CD4-positive, CD25-positive, alpha-beta regulatory T cell (primary cell): ENCODE measurements at places on chromosomes 4 and X. TPM values are rescaled to one million over a fixed set of nuclear protein-coding genes. Genes with fewer than 3 reads are reported as not detected.

The RNF150 gene
- total RNA-seq: 0.07 TPM

The XG gene
- total RNA-seq: not detected

DNA sequence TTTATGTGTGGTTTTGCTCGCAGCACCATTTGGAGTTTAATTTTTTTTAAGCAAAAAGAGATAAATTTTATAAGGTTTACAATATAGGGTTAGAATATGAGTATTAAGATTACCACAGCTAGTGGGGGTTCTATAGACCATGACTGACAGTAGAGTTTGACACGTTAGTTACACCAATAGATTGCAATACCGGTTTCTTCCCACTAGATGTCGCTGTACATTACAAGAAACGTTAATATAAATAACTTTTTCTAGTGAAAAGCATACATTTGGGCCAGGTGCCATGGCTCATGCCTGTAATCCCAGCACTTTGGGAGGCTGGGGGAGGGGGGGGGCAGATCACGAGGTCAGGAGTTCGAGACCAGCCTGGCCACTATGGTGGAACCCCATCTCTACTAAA is 433.6 kb downstream of the MAGEB5 start:
- no peaks in the 10 kb centered on the region for H3K27me3 ChIP-seq
- H3K27ac ChIP-seq: no peak overlapping the region
- no peaks in the 10 kb centered on the region for H3K4me1 ChIP-seq
- DNase-seq: peak; percentile 43

- peak overlapping the region; percentile 93 for H3K27ac ChIP-seq
- no peaks in the 10 kb centered on the region for H3K27me3 ChIP-seq
- peak; percentile 57 for DNase-seq
- no peaks in the 10 kb centered on the region for H3K36me3 ChIP-seq
- peaks cover 77% of the 10 kb centered on the region for H3K4me1 ChIP-seq
Observed at GRCh38 chr4:26884486-26884988, 23.9 kb downstream of the STIM2 start.

DNA sequence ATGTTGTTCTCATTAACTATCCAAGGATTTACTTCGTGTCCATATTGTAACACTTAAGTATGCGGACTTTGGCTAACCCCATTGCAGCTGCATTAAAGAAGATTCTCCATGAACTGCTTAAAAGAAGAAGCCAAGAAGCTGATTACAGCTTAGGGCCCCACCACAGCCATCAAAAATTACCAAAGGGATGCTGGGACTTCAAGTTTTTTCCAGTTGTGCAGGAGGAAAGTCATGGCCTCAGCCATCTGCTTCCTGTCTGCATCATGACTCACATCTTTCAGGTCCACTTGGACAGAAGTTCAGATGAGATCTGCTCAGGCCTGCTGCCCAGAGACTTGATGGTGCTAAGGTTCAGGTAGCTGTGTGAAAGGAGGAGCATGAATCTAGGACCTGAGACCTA is 38.8 kb upstream of the CAPN6 start:
- no peak overlapping the region for H3K4me3 ChIP-seq
- H3K4me1 ChIP-seq: no peaks in the 10 kb centered on the region
- DNase-seq: no peak
- H3K27ac ChIP-seq: no peak overlapping the region

DNA sequence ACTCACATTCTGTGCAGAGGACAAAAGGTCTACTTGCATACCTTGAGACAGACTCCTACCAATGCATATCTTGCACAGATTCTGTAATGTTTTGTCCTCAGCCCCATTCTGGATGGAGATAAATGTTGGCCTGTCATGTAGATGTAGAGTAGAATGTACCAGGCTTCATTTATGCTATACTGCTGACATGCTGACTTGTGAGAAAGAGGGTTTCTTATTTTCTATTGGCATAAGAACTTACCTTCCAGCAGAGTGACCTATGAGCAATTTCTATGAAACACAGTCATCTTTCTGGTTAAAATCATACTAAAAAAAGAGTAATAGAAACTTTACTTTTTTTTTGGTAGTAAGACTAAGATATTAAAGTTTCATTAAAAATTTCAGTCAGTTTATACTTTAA is 17.2 kb downstream of the SLC4A4 start:
- no peaks in the 10 kb centered on the region for H3K4me1 ChIP-seq
- no peak overlapping the region for H3K4me3 ChIP-seq
- DNase-seq: no peak
- no peaks in the 10 kb centered on the region for H3K27me3 ChIP-seq
- H3K36me3 ChIP-seq: no peaks in the 10 kb centered on the region

DNA sequence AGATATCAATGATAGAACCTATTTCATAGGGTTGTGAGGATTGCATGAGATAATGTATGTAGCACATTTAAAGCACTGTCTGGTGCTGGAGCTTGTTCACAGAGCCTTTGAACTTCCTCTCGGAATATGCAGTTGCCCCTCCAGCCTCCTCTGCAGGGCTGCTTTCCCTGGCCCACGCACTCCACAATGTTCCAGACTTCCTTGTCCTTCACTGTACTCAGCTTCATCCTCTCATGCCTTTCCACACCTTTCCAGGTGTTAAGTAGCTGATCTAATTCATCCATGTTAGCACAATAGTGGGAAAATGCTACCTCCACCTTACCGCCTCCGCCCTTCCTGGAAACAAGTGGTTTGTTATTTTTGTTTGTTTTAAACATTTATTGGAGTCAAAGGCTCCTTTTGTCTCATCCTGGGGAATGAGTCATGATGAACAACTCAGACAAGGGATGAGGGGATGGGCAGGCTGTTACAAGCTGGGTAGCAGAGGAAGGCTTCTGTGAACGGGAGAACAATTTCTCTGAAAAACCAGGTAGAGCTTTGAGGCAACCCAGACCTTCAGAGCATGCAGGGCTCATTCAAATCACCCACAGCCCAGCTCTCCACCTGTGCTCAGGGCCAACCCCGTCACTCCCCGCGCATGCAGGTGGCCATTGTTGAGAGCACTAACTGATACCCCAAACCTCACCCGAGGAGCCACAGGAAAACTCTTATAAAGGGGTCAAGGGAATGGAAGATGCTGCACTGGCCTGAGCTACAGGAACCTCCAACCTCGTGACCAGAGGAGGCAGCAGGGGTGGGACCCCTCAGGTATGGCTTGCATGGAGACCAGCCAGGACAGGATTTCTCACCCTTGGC is 84.9 kb upstream of the TBL1X start:
- H3K4me3 ChIP-seq: no peak overlapping the region
- no peaks in the 10 kb centered on the region for H3K36me3 ChIP-seq
- H3K27ac ChIP-seq: no peak overlapping the region
- H3K4me1 ChIP-seq: no peaks in the 10 kb centered on the region

- H3K27me3 ChIP-seq: no peaks in the 10 kb centered on the region
- no peaks in the 10 kb centered on the region for H3K36me3 ChIP-seq
- H3K27ac ChIP-seq: no peak overlapping the region
- no peaks in the 10 kb centered on the region for H3K4me1 ChIP-seq
Observed at GRCh38 chrX:20372533-20372932, 105.8 kb upstream of the RPS6KA3 start.

DNA sequence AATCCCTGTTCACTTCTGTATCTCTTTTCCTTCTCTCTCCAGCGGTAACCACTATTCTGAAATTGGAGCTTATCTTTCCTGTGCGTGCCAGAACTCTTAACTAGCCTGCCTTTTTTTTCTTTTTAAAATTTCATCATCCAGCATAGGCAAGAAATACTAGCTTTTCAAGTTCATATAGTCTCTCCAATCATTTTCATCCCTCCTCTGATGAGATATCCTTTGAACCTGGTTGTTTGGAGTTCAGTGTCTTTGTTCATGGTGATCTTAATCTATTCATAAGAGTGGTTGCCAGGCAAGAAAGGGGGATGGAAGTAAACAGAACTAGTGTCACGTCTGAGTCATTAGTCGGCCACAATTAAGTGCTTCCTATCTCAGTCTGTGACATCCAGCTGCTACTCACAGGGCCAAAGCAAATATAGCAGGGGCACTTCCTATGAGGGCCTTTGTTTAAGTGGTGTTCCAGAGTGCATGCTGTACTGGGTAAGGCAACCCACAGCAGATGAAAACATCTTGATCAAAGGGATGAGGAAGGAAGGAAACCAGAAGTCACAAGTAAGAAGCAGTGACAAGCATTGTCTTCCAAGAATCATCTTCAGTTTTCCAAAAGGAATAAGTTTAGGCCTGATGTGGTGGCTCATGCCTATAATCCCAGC is 56.4 kb upstream of the XIAP start:
- no peak overlapping the region for H3K27ac ChIP-seq
- H3K4me1 ChIP-seq: no peaks in the 10 kb centered on the region
- H3K27me3 ChIP-seq: no peaks in the 10 kb centered on the region
- H3K4me3 ChIP-seq: no peak overlapping the region

DNA sequence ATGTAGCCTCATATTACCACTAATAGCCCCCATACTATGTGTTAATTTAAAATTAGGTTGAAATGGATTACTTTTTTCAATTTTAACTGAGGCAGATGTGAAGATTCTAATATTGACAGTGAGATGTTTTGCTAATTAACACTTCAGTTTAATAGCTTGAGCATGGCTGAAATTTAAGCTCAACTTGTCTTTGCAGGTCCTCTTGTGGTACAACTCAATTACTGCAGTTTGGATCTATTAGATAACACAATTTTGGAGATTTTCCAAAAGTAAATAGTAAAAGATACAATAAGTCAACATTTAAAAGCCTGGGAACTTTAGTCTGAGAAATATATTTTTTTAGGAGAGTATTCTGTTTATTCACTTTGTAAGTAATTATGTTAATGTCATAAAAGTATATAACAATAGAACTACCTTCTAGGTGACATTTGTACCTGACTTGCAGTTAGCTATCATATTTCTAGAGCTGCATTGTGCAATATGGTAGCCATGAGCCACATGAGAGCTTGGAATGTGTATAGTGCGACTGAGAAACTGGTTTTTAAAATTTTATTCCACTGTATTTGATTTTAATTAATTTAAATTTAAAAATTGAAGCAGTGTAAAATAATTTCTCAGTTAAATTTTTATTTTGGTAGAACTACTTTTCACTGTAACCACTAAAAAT is 73.1 kb upstream of the FMR1 start:
- H3K27ac ChIP-seq: no peak overlapping the region
- H3K36me3 ChIP-seq: no peaks in the 10 kb centered on the region
- no peaks in the 10 kb centered on the region for H3K4me1 ChIP-seq
- no peak for DNase-seq

GRCh38 chr4:140078366-140078765 is 75.6 kb downstream of the MAML3 start:
- H3K27ac ChIP-seq: no peak overlapping the region
- DNase-seq: no peak
- no peak overlapping the region for H3K4me3 ChIP-seq
- no peaks in the 10 kb centered on the region for H3K36me3 ChIP-seq
- no peaks in the 10 kb centered on the region for H3K4me1 ChIP-seq

DNA sequence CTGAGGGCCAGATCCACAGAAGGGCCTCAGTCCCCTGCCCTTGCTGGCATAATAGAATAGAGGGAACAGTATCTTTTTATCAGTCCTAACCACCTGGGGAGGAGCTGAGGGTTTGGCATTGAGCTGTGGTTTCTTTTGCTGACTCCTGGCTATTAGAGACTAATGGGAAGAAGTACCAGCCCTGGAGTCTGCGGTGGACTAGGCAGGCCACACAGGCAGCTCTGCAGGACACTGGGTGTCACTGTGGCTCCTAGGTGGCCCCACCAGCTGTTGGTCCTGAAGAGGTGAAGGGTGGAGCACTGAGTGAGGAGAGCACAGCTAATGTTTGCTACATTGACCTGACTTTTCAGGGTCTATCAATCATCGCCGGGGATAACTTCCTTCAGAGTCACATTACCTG is 52.8 kb upstream of the GPC4 start:
- DNase-seq: no peak
- no peaks in the 10 kb centered on the region for H3K36me3 ChIP-seq
- H3K27ac ChIP-seq: no peak overlapping the region
- H3K4me3 ChIP-seq: no peak overlapping the region

- no peak overlapping the region for H3K27ac ChIP-seq
- no peaks in the 10 kb centered on the region for H3K4me1 ChIP-seq
- no peaks in the 10 kb centered on the region for H3K36me3 ChIP-seq
- H3K4me3 ChIP-seq: no peak overlapping the region
- H3K27me3 ChIP-seq: no peaks in the 10 kb centered on the region
Observed at GRCh38 chr4:26094076-26094475, 180.1 kb downstream of the SMIM20 start.

DNA sequence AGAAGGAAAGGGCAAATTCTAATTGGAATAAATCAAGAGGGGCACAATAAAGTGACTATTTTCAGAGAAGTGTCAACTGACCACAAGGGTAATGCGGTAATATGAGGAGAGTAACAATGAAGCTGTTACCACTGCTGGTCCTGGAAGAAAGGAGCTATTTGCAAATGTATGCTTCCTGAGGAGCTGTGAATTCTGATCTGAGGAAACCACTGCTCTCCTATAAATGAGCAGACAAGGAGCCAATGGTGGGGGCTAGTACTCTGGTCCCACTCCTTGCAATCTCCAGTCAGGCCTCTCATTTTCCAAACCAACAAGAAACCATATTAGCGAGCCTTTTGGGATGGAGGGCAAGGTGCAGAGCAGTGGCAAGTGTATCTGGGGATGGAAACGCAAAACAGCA is 770.2 kb downstream of the FSTL5 start:
- no peak overlapping the region for H3K27ac ChIP-seq
- H3K27me3 ChIP-seq: no peaks in the 10 kb centered on the region
- H3K4me1 ChIP-seq: no peaks in the 10 kb centered on the region

DNA sequence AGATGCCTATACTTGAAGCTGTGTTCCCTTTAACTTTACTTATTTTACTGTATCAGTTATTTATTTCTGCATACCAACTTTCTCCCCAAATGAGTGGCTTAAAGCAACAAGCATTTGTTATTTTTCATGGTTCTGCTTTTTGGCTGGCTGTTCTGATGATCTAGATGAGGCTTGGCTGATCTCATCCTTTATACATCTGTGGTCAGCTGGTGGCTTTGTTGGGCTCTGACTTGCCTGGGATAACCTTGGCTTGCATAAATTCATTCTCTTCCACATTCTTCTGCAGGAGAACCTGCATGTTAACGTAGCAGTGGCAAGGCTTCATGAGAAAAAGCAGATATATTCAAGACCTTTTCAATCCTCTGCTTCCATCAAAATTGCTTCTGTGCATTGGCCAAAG is 1317.6 kb downstream of the ADGRL3 start:
- H3K36me3 ChIP-seq: no peaks in the 10 kb centered on the region
- no peak overlapping the region for H3K27ac ChIP-seq
- DNase-seq: no peak

- H3K27ac ChIP-seq: no peak overlapping the region
- H3K4me3 ChIP-seq: no peak overlapping the region
Observed at GRCh38 chr4:114038762-114039387, 59.4 kb upstream of the ARSJ start.

DNA sequence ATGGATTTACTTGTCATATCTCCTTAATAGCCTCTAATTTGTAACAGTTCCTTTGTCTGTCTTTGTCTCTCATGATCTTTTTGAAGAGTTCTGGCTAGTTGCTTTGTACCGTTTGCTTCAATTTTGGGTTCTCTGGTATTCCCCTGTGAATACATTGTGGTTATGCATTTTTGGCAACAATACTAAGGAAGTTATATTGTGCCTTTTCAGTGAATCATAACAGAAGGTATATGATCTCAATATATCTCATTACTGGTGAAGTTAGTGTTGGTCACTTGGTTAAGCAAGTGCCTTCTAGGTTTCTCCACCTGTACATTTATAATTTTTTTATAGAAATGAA is 48.6 kb downstream of the DCLK2 start:
- no peaks in the 10 kb centered on the region for H3K27me3 ChIP-seq
- no peak overlapping the region for H3K27ac ChIP-seq
- H3K36me3 ChIP-seq: no peaks in the 10 kb centered on the region
- no peak for DNase-seq
- H3K4me3 ChIP-seq: no peak overlapping the region
